ENCODE measurements at places on chromosomes 13 and 19.

GRCh38 chr19:48681127-48681470 is 8.3 kb upstream of the NTN5 start:
- DNase-seq: no peak

DNA sequence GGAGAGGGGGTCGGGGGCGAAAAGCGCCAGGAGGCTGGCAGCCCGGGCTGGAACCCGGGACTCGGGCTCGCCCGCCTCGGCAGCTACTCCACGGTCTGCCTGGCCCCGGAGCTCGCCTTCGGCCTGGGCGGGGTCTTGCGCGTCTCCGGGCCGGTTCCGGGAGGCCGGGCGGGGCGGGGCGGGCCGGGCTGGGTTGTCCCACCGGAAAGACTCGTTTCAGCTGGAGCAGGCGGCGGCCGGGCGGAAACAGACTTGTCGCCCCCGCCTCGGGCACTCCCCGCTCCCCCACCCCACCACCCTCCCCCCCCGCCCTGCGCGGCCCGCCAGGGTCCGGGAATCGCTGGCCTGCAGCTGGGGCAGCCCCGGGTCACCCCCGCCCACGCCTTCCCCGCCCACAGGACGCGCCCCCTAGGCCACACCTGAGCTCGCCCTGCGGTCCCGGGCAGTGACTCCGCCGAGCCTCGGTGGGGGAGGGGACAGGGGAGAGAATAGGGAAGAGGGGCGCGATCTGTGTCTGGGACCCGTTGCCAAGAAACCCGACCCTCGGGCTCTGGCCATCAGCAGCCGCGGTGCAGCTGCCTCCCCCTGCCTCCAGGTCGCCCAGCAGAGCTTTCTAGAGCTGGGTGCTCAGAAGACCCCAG is 109.4 kb downstream of the KCTD15 start:
- peak; percentile 45 for DNase-seq

DNA sequence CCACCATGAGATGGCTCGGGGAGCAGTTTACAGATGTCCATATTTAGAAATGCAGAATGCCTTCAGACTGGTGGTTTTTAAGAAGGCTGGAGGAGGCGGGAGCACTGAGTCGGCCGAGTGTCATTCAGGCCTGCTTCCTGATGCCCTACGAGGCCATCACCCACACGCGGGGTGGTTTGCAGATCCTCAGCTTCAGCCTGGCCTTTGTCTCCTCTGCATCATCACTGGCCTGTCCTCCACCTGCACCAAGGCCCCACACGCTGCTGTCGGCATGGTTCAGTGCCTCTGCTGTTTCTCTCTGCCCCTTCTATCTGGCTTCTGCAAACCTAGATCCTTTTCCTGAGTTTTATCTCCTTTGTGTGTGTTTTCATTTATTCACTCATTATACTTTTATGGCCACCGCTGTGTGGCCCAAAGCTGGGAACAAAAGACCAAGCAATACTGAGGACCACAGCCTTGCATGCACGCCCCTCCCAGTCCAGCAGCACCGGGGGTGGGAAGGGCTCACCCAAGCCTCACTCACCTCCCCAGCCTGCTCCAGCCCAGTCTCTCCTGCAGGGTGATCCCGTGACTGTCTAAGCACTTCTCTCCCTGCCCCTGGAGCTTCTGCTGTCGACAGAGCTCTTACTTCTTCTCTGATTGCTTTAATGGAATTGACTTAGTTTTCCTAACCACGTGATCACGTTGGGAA is 240.8 kb downstream of the TEX29 start:
- no peak for DNase-seq

DNA sequence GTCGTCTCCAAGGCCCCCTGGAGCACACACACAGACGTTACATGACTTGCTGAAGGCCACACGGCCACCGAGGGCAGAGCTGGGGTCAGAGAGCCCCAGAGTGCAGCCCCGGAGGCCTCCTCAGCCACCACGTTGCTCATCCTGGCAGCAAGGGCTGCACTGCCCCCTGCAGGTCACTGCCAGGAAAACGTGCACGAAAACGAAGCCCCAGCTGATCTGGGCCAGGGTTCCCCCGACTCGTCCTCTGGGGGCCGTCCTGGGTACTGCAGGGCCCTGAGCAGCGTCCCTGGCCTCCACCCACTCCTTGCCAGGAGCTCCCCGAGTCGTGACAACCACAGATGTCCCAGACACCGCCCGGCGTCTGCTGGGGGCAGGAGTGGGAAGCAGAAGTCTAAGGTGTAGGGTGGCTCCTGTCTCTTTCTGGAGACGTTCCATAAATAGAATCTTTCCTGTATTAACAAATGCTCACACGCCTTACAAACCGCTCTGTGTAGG is 3.4 kb downstream of the TPGS1 start:
- peak; percentile 91 for DNase-seq

DNA sequence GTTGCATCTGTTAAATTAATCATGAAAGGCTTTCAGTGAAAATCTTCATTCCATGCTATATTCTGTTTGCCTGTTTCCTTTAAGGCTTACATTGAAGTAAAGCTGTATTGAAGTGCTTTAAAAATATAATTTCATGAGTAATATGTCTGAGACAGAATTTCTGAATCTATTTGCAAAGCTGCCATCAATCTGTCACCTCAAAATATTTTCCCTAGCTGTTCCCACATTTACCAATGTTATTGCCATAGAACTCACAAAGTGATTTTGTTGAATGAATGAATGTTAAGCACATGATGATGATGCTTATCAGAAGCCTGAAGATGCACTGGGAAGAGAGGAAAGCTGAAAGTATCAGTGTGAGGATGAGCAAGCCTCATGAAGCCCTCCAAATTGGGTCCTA is 115.8 kb downstream of the NHLRC3 start:
- no peak for DNase-seq
